COR-L47 (cell line): ENCODE measurements at places on chromosomes 3 and 15.

DNA sequence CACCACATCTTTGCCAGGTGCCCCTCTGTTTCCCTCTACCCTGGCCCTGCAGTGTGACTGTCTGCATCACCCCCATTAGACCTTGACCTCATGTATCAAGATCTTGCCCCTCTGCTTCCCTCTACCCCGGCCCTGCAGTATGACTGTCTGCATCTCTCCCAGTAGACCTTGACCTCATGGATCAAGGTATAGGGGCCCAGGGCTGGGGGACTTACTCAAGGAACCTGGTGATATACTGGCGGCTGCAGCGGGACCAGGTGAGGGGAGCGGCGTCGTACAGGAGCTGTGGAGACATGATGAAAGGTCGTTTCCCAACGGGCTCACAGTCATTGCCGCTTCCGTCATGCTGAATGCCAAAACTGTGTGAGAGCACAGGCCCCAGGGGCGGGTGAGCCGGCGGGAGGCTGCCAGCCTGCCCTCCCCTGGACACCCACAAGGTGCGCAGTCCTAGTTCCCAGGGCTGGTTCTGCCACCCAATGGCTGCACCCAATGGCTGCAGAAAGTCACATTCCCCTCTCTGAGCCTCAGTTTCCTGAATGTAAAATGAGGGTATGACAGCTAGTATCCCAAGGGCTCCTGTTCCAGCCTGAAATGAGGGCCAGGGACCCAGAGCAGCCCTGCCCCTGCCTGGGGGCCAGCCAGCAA, 23.1 kb downstream of the ADAMTS7 start:
- DNase-seq: no peak

- no peak for DNase-seq
Observed at GRCh38 chr3:51394541-51394940, 3.5 kb downstream of the RBM15B start.

DNA sequence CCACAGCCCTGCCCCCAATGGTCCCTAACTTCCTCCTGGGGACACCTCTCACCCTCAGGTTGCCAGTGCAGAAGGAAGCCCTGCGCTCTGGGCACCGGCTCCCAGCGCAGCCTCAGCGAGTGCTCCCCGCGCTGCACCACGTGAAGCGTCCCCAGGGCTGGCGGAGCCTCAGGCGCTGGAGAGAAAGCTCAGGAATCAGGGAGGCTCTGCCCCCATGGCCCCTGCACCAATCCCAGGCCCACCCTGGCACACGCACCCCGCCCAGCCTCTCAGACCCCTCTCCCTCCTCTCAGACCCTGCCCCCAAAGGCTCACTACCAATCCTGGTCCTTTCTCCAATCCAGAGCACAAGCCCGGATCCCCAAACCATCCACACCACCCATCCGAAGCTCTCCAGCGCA, 6.9 kb downstream of the COL7A1 start:
- DNase-seq: no peak

GRCh38 chr15:64144192-64144564, 7.4 kb upstream of the SNX22 start:
- no peak for DNase-seq

DNA sequence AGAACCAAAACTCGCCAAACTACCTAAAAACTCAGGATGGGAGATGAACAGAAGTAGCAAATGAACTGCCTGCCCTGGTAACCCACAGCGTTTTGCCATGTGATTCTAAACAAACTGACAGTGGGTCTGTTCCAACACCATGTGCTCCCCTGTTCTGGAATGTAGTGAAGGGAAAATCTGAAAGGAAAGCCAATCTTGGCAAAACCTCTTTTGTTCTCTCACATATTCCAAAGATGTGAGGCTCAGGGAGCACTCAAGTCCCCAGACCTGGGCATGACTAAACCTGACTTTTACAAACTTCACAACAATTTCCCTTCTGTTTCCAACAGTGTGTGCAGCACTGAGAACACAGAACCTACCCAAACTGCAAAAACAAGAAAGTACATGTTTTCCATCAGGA, 116.1 kb downstream of the IMPG2 start:
- no peak for DNase-seq

- no peak for DNase-seq
Observed at GRCh38 chr3:14131134-14131533, 6.3 kb downstream of the TMEM43 start.

GRCh38 chr3:29746163-29746760, 465.4 kb downstream of the RBMS3 start:
- no peak for DNase-seq

- no peak for DNase-seq
Observed at GRCh38 chr15:52960283-52960682, 170.1 kb upstream of the ONECUT1 start.

DNA sequence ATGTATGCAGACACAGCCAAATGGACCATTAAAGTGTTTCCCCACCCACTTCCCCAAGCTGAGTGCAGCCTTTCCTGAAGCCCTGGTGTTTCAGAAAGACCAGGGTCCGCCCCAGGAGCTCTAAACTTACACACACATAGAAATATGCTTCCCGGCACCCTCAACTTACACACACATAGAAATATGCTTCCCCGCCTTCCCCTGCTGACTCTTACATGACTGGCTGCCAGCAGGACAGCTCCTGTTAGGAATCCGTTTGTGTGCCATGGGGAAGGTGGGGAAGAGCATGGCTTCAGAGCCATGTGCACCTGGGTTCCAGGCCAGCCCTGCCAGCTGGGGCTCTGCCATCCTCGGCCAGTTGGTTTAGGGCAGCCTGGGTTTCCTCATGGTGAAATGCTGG, 3.6 kb downstream of the CLEC3B start:
- DNase-seq: no peak

DNA sequence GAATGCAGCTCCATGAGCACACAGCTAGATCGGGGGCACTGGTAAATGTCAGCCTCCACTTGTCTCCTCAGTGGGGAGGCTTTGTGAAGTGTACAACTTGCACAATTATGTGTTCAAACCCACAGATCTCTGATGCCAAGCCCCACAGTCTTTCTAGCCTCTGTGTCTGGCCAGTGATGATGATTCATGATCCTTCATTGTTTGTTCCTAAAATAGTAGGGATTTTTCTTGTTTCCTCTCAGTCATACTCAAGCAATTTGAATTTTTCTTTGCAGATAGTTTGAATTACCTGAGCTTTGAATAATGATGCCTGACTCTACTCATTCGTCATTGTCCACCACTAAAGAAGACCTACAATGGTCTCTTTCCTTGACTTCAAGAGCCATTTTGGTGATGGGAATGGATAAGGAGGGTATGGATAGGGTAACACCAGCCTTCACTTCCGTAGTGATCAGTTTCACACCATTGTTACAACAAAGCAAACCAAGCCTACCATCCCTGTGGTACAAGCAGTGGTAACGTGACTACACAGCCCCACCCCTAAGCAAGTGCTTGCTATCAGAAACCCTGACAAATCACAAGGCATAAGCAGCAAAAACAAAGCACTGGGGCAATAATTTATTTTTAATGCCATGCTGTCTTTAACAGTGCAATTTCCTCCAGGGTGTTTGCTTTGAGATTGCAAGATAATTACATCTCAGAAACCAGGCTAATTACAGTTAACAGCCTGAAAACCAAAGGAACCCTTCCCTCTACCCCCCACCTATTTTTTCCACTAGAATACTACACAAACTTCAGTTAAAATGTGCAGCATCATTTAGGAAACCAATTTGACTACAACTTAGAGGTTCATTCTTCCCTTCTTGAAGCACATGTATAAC, 114.1 kb upstream of the PPP2R3A start:
- peak; percentile 96 for DNase-seq

GRCh38 chr3:190486908-190487607, 26.8 kb upstream of the IL1RAP start:
- DNase-seq: no peak

- no peak for DNase-seq
Observed at GRCh38 chr15:73050561-73051295, 1.5 kb upstream of the NEO1 start.

DNA sequence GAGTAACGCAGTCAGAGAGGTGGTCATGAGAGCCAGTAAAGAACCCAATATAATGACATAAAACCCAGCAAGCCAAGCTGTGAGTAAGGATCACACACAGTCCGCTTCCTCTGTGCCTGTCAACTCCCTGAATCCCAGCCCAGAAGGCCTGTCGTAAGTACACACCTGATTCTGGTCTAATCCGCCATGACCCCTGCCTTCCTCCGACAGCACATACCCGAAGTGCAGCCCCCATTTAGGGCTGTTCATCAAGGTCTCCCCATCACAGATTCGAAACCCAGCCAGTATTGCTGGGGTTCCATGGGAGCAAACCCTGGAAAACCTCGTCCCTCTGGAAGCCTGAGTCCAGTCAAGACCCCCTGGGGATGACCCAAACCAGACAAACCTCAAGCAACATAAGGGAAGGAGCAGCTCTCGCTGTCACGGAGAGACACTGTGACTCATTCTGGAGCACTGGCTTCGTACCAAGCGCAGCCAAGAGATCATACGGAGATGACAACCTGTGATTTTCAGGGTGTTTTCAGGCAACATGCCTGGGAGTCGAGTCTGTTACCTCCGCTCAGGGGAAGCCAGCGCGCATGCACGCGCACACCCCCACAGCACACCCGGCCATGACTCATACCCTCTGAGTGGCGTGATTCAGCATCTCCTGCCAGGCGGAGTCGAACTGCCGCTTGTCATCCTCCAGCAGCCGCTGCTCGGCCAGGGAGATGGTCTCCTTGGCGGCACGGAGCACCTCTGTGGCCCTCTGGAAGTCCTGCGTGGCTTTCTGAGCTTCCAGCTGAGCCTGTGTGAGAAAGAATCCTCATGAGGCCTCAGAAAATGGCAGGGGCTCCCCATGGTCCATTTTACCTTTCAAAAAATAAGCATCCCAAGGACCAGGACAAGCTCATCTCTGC, 63.0 kb downstream of the SH3BP5 start:
- DNase-seq: no peak

DNA sequence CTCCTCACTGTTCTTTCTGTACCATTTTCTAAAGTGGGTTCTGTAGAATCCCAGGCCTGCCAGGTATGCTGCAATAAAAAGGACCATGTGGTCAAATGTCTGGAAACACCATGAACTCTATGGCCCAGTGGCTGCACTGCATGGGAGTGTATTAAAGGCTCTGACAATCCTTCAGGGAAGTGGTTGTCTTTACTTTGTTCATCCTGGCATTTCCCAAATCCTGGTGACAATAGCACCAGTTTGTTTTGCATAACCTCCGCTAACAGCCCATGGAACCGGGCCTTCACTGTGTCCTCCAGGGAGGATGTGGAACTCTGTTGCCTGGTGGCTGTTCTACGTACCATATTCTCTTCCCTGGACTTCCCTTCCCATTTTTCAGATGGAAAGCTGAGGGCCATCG, 11.2 kb upstream of the DUSP7 start:
- no peak for DNase-seq

DNA sequence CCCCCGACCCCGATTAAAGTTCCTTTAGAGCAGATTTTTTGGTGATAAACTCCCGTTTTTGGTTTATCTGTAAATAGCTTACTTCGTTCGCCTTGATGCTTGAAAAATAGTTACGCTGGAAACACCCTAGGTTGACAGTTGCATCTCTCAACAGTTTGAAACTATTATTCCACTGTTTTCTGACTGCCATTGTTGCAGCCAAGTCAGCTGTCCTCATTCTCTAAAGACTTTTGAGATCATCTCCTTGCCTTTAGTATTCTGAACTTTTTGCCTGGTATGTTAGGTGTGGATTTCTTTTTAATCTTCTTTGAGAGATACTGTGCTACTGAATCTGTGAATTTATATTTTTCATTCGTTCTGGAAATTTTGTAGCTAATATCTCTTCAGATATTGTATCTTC, 122.7 kb upstream of the NSMCE3 start:
- no peak for DNase-seq

DNA sequence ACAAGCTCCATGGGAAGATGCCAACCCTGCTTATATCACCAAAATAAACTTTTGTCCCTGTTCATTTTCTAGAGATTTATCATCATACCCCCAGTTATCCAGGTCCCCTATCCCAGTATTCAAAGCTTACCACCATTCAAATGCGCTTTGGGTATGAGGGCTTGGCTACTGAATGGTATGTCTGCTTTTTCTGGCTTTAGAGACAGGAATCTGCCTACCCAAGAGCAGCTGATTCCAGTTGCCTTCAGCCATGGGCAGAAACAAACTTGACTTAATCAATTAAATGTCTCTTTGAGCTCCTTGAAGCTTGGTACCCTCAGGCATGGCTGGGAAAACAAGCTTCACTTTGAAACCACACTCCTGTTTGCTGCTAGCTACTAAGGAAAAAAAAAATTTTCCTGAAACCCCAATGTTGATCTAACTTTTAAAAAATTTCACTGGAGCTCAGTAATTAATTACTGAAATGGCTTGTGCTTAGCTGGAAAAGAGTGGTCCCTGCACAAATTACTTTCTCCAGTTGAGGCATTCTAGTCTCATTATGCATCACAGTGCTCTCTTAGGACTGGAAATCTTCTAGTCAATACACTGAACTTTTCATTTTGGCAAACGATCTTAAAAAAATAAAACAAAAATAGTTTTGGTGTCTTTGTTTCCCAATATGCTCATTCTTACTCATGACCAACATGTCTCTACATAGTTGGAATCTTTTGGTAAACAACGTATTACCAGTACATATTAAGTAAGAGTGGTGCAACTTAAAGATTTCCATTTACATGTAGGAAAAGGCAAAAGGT, 242.8 kb downstream of the DTWD1 start:
- DNase-seq: no peak

DNA sequence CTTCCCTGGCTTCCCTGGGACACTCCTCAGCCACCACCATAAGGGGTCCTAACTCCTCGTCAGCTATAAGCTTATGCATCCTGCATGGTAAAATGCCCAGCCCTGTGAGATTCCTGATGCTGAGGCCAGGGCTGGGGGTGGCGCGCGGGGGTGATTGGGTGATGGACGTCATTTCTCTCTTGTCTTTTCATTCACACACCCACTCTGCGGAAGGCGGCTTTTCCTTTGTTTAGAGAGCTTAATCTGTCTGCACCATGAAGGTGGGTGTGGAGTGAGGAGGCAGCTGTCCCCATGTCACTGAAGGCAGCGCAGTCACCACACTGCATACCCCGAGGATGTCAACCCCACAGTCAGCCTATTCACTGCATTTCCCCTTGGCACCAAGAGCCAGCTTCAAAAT, 110.0 kb upstream of the NSMCE3 start:
- DNase-seq: no peak

DNA sequence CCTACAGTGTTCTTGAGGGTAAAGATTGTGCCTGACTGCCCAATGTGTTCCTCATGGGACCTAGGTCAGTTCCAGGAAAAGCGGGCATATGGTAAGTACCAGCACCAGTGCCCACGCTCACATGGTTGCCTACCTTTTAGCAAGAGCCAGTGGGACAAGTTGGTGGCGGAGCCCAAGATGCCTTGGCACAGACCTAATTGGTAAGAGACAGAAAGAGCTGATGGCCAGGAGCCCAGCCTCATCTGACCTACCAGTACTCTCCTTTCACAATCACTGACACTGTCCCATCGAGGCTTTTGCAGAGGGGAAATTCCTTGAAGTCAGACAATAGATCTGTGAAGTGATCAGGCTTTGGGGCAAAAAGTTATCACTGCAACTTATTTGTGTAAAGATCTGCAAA, 98.4 kb upstream of the BCL6 start:
- no peak for DNase-seq

- no peak for DNase-seq
Observed at GRCh38 chr3:126510308-126510910, 7.2 kb downstream of the UROC1 start.

- DNase-seq: no peak
Observed at GRCh38 chr3:62611541-62612240, 238.3 kb upstream of the FEZF2 start.

GRCh38 chr15:90595763-90596155, 66.0 kb downstream of the CRTC3 start:
- DNase-seq: no peak
